Caudate nucleus (tissue), 63 donors: ENCODE measurements at places on chromosomes 7 and 10.

GRCh38 chr7:22485189-22485588 is 14.8 kb downstream of the STEAP1B start:
- DNase-seq: no peak

DNA sequence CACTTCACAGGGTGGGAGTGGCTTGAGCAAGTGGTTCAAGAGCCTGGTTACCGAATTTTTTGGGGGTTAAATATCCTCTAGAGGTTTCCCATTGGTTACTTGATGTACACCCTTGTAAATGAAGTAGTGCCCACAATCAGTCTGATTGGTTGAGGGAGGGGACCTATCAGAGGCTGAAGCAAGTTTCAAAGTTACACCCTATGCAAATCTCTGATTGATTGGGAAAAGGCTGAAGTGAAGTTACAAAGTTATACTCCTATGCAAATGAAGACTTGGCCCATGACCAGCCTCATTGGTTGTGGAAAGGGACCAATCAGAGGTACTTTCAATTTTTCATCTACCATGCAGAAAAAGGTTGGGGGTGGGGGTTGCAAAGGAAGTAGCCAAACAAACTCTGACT is 34.7 kb downstream of the UBE2D4 start:
- no peak for DNase-seq

DNA sequence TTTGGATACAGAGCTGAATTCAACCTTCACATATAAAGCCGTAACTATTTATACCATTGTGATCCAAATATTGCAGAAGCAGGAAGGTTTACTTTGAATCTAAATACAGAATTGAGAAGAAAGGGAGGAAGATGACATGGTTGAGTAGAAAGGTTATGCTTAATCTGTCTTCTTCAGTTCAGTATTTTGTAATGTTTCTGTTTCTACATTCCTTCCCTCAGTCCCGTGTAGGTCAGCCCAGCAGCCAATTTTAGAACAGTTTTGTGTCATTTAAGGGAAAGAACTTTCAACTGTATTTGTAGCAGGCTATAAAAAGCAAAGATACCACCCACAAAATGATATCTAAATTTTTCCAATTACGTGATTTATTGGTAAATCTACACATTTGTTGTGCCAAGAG is 97.4 kb downstream of the CPED1 start:
- DNase-seq: no peak

DNA sequence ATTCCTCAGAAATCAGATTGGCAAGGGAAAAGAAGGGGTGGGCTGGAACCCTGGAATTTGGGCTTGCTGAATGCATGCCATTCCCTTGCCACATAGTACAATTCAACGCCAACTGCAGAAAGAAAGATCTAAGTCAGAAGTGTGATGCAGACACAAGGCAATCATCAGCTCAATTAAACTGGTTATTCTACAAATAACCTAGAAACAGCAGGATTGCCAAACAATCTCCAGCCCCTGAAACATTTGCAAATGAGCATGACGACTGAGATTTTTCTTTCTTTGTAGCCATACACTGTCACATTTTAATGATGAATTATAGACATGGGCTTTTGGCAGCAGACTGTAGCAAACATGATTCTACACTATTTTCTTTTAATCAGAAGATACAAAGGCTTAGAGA is 16.5 kb upstream of the CREB5 start:
- DNase-seq: no peak
